ENCODE measurements at places on chromosomes 4 and X. TPM values are rescaled to one million over a fixed set of nuclear protein-coding genes. Genes with fewer than 3 reads are reported as not detected.

ARMCX2 gene
- total RNA-seq, result 45.7 TPM

OTUD6A gene
- total RNA-seq, result not detected

LGI2 gene
- not detected for total RNA-seq

ACSL4 gene
- total RNA-seq, result 69.4 TPM

GNL3L gene
- total RNA-seq, result 20.4 TPM

RADX gene
- total RNA-seq, result 2.8 TPM

GPRASP2 gene
- 4.5 TPM for total RNA-seq

VGLL1 gene
- 2.3 TPM for total RNA-seq

Data from hair follicular keratinocyte (primary cell).